ENCODE measurements at places on chromosomes 11 and 22.
A peak's percentile ranks its signal among the peaks of the same experiment; 100 is the strongest.

- DNase-seq, result no peak
Observed at GRCh38 chr22:30979932-30980331, 10.9 kb downstream of the TUG1 start.

GRCh38 chr11:17572791-17573460 lies 25.9 kb downstream of the OTOG start:
- peak; percentile 15 for DNase-seq

DNA sequence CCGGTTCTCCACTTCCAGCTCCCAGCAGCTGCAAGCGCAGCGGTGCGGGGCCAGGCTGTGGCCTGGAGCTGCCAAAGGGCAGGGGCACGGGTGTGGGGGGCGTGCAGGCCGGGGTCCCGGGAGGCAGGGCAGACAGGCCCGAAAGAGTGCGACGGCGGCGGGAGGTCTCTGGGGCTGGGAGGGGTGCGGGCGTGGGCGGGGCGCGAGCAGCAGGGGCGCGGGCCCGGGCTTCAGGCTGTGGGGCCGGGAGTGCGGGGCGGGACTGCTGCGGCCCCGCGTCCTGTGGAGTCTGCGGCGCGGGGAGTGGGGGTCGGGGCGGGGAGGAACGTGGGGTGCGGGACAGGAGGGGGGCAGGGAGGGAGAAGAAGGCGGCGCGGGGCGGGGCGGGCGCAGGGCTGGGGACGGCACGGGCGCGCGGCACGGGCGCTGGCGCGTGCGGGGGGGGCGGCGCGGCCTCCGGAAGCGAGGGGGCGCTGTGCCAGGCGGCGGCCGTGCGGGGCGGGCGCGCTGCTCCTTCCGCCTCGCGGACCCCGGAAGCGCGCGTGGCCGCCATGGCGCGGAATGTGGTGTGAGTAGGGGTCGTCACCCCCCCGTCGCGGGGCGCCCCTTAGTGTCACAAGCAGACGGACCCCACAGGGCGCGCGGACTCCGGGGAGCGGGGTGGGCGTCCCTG lies at the start of gene MRPL23:
Gene MRPL23, plus strand, starts transcription at position 521 of the 673 bp plus-strand sequence. Its CDS starts 31 bp downstream, at position 552.
- no peak for DNase-seq

DNA sequence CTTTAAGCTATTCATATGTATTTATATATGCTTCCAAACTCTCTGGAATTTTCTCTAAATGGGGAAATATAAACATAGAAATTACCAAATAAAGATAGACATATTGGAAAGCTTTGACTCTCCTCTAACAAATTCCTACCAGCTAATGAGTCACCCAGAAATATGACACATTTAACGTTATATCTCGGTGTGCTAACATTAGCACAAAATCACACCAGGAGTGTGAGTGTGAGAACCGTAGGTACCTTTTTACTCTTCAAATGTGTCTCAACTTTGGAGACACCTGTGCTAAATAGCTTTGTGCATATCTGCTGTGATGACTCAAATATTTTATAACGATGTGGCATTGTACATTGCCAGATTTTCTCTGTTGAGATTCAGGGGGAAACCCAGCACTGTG lies 714.4 kb downstream of the METTL15 start:
- DNase-seq, result no peak

GRCh38 chr11:46499821-46500220 lies 94.0 kb downstream of the AMBRA1 start:
- no peak for DNase-seq

DNA sequence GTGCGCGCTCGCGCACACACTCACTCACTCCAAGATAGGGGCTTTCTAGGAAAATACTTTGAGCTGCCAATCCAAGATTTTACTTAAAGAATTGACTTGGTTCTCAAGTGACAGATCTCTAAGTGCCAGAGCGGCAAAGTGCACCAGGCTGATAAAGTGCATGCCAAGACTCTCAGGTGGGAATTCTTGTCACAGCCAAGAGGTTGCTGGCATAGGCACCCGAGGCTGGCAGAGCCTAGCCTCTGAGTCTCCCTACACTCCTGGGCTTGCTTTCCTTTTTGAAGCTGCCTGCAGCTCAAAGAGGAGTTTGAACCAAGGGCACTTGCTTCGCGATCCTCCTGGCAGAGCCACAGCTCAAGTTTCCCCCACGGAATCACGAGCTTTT lies 2.5 kb upstream of the ADM start:
- DNase-seq, result no peak

GRCh38 chr11:3194016-3194816 lies 24.4 kb downstream of the MRGPRG start:
- DNase-seq, result no peak

DNA sequence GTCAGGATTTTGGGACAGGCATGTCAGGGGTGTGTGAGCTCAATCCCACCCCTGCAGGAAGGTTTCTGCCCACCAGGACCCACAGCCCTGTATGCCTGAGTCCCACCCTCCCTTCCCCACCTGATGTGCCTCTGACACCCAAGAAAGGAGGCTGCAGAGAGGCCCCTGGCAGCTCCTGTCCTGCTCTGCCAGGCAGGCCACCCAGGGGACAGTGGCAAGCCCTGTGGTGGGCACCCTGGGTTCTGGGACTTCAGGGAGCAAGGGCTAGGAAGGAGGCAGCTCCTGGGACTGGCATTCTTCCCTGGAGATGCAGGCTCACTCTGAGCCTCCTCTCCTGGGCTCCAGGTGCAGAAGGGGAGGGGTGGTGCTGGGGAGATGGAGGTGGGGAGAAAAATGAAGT lies 234.5 kb upstream of the B3GAT1 start:
- peak; percentile 34 for DNase-seq

DNA sequence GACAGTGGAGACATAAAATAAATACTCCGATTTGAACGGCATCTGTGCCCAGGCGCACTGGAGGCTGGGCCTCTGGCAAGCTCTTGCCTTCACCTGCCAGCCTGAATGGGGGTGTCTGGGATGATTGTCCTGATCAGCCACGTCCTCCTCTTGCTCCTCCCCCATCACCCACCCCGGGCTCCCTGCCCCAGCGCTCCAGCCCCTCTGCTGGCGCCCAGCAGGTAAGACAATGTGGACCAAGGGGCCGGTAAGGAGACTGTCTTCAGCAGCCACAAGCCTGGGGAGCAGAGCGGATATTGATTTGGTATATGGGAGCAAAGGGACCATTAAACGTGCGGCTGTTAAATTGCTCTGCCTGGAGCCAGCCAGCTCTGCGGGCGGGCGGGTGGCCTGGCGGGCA lies 24.9 kb downstream of the WNT11 start:
- no peak for DNase-seq

- DNase-seq, result no peak
Observed at GRCh38 chr22:29125844-29126243, 53.0 kb downstream of the KREMEN1 start.

DNA sequence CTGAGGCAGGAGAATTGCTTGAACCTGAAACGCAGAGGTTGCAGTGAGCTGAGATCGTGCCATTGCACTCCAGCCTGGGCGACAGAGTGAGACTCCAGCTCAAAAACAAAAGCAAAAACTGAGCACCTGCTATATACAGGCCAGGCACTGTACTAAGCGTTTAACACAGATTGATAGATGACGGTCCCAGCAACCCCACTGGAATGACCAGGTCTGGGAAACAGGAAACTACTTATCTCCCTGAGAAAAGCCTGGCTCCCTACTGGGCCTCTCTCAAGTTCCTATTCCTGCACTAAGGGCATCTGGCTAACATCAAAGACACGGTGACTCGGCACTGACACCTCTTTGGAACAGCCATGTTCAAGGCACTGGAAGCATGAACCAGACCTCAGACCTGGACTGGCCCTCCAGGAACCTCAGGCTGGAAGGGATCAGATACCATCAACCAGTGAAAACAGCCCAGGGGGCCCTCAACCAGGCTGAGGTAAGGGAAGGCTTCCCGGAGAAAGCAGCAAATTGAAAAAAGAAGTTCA lies 16.6 kb downstream of the ARAP1 start:
- no peak for DNase-seq

- DNase-seq, result no peak
Observed at GRCh38 chr11:75475767-75476650, 43.0 kb upstream of the KLHL35 start.

GRCh38 chr11:96481771-96482170 lies 92.0 kb downstream of the JRKL start:
- no peak for DNase-seq

GRCh38 chr11:289712-290620 lies 1.0 kb downstream of the PGGHG start:
- no peak for DNase-seq

- no peak for DNase-seq
Observed at GRCh38 chr11:66800720-66801428, 42.4 kb upstream of the RCE1 start.

DNA sequence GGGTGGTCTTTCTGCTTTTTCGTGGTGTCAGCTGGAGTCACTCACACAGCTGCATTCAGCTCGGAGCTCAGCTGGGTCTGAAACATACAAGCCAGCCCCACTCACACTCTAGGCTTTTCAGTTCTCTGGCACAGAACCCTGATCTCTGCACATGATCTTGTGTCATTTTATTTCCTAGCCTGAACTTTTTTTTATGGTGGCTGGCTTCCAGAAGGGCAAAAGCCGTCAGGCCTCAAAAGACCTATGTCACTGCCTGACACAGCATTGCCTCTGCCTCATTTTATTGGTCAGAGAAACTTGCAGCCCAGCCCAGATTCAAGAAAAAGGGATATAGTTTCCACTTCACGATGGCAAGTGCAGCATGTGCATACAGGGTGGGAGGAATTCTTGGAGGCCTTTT lies 117.8 kb downstream of the NTM start:
- no peak for DNase-seq

DNA sequence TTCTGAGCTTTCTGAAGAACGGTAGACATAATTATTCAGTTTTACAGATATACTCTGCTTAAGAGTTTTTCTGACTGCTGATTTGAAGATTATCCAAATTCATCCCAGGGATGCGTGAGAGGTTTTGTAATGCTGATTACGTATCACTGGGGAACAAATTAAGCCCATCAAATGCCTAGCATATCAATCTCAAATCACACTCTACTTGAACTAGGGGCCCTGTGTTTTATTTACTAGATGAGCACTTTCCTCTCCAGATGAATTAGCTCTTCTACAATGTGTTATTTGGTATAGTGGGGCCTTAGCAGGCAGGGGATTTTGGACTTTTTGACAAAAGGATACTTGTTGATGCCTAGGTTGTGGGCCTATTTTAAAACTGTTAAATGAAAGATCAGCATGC lies 177.9 kb downstream of the JRKL start:
- DNase-seq, result no peak

DNA sequence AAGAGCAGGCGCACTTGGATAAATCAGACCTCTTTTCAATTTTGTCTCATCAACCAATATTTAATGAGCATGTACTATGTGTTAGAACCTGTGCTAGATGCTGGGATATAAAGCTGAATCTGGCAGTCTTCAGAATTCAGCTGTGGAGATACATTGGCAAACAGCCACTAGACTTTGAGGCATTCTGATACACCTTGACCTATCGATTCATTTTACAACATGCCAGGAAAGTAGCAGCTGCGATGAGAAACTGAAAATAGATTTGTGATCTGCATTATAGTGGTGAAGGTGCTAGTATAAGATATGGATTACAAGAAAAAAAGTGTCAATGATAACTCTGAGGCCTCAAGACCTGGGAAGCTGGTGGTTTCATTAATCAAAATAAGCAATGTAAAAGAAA lies 1338.1 kb upstream of the TENM4 start:
- no peak for DNase-seq

- DNase-seq, result no peak
Observed at GRCh38 chr11:134330611-134331353, 1.0 kb upstream of the GLB1L2 start.

GRCh38 chr22:22936915-22937656 lies 49.5 kb downstream of the IGLL5 start:
- DNase-seq, result no peak

- no peak for DNase-seq
Observed at GRCh38 chr11:113151521-113151920, 162.9 kb upstream of the TTC12 start.

DNA sequence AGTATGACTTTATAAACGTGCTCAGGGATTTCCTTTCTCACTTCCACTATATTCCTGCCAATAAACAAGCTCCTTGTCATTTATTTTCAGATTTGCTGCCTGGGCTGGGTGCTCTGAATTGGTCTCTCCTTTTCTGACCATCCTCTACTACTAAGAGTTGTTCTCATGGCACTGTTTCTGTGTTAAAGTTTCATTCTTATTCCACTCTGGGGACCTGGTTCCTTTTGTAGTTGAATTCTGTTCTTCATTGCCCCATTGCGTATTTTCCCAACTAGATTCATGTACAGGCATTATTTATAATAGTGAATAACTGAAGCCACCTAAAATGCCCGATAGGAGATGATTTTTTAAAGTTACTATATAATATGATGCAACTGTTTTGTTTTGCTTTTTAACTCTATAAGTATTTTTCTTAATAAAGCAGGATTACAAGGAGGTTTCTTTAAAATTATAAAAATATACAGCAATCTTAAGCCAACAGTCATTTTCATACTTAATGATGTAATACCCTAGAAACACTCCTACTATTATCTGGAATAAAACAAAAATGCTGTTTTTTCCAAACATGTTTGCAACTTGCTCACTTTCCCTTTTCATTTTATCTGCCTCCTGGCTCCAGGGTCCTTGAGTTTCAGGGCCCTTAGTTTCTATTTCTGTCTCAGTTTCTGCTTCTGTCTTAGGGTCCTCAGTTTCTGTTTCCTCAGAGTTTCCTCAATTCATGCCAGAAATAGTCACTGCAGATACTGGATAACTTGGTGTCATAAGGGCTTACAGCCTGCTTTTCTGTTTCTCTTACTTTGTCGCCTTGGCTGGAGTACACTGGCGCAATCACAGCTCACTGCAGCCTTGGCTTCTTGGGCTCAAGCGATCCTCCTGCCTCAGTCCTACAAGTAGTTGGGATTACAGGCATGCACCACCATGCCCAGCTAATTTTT lies 9.8 kb upstream of the FUT4 start:
- DNase-seq, result no peak

GRCh38 chr11:112085822-112086421 lies 634 bp downstream of the TIMM8B start:
- DNase-seq, result no peak

GRCh38 chr22:36088292-36088691 lies 59.7 kb upstream of the RBFOX2 start:
- no peak for DNase-seq

DNA sequence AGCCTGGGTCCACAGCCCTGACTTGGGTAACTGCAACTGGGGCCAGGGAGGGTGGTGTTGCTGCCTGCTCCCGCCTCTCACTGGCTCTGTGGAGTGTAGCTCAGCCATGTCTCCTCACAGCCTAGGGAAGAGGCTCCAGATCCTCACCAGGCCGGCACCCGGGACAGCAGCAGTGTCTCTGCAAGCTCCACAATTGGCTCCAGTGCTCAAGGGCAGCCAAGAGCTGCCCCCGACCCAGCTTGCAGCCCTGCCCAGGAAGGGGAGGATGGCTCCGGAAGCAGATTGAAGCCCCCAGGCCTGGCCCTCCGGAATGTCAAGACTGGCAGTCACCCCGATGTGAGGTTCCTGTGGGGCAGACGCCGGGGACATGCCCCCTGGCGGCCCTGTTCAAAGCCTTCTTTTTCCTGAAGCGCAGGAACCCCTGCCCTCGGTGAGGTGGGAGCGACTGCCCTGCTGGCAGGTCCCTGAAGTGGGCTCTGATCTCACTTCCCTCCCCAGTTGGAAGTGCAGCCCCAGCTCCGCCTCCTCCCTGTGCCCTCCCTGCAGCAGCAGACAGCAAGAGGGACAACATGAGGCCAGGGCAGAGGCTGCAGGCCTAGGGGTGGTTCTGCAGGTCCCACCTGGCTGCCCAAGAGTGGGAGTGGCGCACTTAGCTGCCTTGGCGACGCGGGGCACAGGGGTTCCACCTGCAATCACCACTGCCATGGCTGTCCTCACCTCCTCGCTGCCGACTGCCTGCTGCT lies 816.2 kb upstream of the LUZP2 start:
- peak; percentile 75 for DNase-seq
